Fibroblast of mammary gland (primary cell): ENCODE measurements at places on chromosomes 3 and 15.

GRCh38 chr15:63448266-63448665, 56.1 kb upstream of the USP3 start:
- DNase-seq, result no peak

DNA sequence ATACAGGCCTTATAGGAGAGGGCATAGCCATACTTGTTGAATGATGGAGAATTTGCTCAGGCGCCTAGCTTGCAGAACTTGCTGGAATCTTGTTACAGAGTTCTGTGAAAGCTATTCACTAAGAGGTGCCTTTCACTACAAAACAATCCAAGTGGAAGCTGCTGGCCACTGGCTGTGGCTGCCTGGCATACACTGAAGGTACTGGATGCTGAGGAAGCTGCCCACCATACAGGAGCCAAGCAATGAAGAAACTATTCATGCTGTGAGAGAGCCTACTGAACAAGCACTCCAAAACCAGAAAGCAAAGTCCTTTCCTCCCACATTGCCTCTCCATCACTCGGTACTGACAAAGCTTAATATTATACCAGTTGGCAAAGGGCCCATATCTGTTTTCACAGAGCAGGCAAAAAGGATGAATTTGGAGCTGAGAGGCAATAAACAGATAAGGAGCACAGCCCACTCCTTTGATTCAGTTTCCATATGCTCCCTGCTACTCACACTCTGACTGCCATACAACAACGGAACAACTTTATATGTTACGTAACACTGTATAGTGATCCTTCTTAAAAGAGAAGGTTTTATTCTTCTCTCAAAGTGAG, 192.6 kb upstream of the ALCAM start:
- DNase-seq, result no peak

DNA sequence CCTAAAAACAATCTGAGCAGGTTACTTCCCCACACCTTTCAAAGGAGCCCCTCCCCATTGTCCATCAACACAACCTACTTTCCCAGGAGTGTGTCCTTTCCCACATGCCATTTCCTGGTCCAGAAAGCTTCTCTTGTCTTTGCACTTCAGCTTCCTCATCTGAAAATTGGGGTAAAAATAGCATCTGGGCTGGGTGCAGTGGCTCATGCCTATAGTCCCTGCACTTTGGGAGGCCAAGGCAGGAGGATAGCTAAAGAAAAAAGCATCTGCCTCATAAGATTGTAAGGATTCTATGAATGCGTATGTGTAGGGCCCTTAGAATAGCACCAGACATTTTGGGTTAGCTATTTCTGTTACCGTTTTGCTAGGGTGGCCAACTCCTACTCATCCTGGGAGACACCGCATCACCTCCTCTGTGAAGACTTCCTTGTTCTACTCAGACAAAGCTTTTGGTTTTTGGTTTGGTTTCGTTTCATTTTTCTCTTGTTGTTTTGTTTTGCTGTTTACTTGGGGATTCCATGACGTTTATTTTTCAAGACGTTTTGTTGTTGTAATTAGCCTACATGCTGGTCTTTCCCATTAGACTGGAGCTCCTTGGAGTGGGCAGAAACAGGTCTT, 224.4 kb upstream of the TLE3 start:
- DNase-seq, result no peak

DNA sequence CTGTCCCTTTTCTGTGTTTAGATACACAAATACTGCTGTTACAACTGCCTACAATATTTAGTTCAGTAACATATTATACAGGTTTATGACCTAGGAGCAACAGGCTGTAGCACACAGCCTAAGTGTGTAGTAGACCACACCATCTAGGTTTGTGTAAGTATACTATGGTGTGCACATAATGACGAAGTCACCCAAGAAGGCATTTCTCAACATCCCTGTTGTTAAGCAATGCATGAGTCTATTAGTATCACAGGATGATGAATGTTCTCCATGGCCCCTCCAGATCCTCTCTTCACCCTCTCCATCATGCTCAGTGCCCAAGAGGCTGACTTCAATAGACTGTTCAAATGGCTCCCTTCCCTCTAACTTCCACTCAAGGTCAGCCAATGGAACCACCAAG, 14.6 kb upstream of the SEC62 start:
- DNase-seq, result peak; percentile 39

DNA sequence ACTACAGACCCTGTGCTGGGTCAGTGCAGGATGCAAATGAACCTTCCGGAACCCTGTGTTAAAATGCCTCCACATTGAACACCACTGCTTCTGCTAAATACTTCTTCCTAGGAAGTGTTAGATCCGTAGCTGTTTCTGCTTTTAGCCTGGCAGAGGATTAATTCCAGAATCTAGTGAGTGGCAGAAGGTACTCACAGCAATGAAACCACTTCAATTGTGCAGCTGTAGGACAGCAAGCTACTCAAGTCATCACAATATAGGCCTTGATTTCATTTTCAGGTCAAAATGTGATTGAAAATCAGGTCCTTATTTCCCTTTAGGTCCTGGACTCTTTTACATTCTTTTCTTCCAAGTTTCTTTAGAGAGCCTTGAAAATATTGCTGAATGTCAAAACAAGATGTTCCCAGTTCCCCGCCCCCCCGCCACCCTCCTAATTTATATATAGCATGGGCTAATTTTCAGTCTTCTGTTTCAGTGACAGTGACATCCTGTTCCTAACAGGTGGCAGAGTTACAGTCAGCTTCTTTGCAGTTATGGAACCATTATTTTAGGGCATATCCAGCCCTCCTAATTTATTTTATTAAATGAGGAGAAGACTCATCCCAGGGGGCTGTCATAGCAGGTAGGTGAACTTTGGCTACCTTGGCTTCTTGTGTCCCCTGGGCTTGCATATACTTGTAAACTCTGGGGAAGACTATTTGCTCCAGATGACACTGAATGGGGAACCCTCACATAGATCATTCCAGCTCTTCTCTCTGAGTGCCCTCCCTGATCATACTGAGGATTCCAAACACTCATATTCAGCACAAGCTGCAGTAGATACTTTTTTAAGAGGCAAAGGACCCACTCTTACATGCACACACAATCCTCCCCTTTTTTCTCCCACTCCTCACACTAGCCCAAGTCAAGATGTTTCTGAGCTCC, 28.0 kb upstream of the ARNT2 start:
- DNase-seq, result no peak

DNA sequence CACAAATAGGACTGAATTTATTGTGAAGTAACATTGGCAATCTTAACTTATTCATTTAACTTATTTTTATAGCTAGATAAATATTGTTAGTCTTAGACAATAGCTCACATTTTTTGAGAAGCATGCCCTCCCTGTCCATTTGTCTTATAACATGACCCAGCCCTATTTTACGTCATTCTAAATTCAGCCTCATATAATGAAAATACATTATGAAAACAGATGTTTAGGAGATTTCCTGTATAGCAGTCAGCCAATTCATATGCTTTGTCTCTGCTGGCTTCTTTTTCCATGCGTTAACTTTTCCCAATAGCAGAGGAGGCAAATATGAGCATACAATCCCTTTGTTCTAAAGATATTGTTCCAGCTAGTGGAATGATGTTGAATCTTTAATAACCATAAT, 29.3 kb downstream of the CD200 start:
- DNase-seq, result no peak
